Activated CD8-positive, alpha-beta memory T cell treated with anti-CD3 and anti-CD28 coated beads, Interleukin-2, amount 50 U/mL, for 4 hours (primary cell): ENCODE measurements at places on chromosomes 2 and 18.

- DNase-seq = no peak
These were observed 11.7 kb downstream of the ARHGAP28 start for GRCh38 chr18:6741232-6741663.

DNA sequence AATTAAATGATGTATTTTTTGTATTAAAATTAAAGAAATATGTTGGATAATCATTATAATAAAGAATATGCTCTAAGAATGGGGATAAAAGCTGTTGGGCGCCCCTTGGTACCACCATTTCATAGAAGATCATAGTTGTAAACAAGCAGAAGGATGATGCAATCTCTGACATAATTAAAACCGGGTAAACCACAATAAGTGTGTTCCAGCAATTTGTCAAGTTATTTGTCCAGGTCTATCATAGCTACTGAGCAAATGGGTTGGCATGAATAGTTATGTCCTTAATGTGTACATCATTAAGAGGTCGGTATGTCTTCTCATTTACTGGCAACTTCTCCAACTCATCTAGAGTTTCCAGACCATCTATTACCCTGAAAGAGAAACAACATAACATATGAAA is 6.7 kb upstream of the CLK1 start:
- no peak for DNase-seq

GRCh38 chr2:38754506-38754905 is 3.3 kb upstream of the SRSF7 start:
- DNase-seq = no peak

- DNase-seq = no peak
These were observed 212.3 kb downstream of the GULP1 start for GRCh38 chr2:188503975-188504374.

DNA sequence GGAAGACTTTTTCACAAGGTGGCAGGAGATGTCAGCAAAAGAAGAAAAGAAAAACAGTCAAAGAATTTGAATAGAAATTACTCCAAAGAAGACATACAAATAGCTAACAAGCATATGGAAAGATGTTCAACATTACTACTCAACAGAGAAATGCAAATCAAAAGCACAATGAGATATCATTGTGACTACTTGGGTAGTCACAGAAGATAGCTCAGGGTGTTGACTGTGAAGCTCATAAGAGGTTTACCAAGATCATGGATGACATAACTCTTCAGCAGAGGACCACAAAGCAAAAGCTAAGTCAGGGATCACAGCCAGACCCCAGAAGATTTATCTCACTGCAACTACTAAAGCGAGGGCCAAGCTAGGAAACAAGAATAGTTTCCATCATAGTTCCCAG is 53.0 kb upstream of the TANK start:
- no peak for DNase-seq
